ENCODE measurements at places on chromosomes 3 and 15.

DNA sequence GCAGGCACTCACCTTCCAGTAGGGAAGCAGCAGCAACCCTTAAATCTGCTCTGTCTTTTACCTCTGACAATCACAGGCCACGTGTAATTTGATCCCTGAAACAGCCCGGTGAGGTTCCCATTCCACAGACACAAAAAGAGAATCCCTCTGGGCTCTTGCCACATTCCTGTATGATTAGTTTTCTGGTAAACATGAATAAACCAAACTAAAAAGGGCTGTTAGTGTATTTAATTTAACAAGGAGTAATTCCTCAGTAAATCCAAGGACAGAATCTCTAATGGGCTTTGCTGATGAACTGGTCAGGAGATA, 186.9 kb downstream of the FAM43A start:
- DNase-seq, result no peak

GRCh38 chr3:40339871-40340270, 30.4 kb downstream of the EIF1B start:
- DNase-seq, result no peak

- no peak for DNase-seq
Observed at GRCh38 chr15:73927003-73927475, 777 bp downstream of the LOXL1 start.

DNA sequence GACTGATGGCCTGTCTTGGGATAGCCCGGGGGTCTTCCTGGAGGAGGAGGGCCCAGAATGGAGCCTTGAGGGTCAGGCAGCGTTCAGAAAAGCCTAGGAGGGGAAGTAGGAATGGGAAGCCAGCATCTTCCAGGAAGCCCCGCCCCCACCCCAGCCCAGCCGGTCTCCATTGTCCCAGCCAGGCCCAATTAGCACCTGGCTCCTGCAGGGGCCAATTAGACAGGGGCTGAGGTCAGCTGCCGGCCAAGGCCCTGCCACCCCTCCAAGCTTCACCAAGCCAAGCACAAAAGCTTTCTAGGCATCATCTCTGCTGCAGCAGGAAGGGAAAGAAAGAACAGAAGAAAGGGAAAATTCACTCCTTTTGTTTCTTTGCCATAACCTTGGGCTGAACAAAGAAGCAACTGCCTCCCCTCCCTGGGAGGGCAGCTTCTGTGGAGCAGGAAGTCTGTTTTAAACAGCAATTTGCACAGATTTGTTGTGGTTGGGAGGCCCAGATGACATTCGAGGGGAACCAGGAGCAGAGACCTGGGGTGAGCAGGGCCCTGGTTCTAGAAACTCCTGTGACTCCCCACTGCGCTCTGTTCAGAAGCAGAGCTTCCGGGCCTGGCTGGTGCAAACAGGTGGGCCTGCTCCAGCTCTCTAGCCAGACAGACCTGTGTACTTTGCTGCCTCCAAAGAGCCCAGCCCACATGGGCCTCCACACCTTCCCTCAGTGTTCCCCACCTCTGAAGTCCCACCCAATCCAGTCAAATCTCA, 47.7 kb downstream of the CYP11A1 start:
- DNase-seq, result no peak

DNA sequence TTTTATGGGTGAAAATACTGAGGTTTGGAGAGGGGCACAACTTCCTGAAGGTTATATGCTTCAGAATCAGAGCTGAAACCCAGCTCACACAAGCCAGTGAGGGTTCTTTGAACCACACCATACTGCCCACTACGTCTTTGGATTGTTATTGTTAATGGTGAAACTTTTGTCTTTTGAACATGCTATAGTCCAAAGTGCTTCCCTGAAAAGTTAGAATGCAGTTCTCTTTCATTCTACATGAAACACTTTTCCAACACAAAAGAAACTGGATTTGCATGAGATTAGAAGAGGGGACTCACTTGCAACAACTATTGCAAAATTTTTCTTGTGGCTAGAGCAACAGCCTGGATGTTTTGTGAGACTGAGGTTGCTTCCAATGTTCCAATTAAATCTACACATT, 473.6 kb downstream of the SOX2 start:
- no peak for DNase-seq

DNA sequence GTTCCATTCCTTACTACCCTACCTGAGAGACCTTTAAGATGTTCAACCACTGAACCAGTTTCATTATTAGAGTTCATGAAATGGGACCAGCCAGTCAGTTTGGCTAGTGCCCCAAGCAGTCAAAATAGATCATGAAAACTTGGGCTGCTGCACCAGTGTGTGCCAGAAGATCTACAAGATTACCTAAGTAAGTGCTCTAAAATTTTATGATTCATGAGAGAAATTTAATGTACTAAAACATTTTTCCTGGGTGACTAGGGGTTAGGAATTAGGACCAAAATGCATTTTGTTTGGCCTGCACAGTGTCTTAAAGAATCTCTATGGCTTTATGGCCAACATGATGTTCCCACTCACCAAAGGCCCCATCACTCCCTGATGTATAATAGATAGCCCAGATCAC, 214.7 kb downstream of the ATP8B4 start:
- no peak for DNase-seq

DNA sequence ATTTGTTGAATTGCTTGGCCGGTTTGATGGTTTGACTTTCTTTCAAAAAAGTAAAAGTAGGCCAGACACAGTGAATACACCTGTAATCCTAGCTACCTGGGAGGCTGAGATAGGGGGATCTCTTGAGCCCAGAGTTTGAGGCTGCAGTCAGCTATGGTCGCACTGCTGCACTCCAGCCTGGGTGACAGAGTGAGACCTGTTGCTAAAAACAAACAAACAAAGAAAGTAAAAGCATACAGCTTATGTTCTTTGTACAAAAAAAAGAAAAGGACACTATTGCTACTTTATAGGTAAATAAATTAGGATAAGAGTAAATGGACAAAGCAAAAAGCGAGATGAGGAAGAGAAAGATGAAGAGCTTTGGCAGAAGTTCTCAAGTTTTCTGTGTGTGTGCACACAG, 13.9 kb upstream of the FEZF2 start:
- no peak for DNase-seq

DNA sequence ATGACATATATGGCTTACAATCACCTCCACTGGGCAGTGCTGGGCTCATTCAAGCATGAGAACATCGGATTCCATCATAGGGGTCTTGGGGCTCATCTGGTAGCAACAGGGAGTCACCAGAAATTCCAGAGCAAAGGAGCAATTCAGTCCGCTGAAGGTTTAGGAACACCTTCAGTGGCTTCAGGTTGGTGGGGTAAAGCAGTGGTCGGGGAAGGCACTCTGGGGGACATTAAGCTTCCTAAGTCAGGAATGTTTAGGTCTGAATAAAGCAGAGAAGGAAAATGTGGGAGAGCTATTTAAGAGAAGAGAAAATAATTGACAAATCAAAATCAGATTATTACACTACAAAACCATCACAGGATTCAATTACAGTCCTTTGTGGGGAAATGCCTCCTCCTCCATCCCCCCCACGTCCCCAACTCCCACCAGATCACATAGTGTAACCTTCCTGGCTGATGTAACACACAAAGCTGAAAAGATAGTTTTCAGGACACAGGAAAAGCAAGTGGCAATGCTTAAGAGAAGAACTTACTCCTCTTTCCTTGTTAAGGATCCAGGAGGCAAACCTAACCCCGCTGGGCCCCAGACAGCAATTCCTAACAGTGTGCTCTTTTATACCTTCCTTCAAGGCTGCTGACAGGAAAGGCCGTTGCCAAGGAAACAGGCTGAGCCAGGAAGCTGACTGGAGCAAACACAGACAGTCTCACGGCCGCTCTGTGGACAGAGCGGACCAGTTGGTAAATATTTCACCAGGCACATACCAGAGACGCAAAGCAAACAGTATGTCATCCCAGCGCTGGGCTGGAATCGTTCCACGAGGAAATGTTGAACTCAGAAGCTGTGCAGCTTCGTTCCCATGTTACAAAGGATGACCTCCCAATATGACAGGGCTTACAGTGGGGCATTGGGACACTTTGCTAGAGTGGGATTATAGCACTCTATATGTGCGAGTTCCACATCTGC, 57.5 kb upstream of the LMCD1 start:
- no peak for DNase-seq

All from bone marrow (tissue), 2 donors.